ENCODE measurements at places on chromosomes 13 and 19.

- no peak for DNase-seq
These were observed 9.5 kb upstream of the MBNL2 start for GRCh38 chr13:97212601-97213040.

- DNase-seq, result no peak
These were observed 397.6 kb downstream of the LIG4 start for GRCh38 chr13:107817647-107818287.

GRCh38 chr19:10290357-10290875, 664 bp downstream of the ICAM5 start:
- no peak for DNase-seq

GRCh38 chr19:39827216-39827615, 6.7 kb downstream of the DYRK1B start:
- no peak for DNase-seq

DNA sequence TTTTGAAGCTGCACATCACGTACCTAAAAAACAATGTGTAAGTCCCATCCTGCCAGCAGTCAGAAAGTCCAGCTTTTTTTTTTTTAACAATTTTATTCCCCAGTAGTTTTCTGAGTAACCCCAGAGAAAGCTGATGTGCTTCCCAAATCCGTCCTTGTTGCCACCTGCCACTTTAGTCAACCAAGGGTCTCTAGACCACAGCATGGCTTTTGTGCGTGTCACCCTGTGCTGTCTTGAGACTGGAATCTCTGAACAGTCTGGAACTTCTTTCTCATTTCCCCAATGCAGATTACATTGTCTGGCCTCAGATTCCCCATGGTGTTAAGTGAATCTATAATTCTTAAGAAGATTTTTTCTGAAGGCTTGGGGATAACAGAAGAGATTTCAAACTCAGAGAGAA, 289.2 kb upstream of the KLF12 start:
- DNase-seq, result no peak

- no peak for DNase-seq
These were observed 80.8 kb upstream of the ZNF507 start for GRCh38 chr19:32264568-32264967.

DNA sequence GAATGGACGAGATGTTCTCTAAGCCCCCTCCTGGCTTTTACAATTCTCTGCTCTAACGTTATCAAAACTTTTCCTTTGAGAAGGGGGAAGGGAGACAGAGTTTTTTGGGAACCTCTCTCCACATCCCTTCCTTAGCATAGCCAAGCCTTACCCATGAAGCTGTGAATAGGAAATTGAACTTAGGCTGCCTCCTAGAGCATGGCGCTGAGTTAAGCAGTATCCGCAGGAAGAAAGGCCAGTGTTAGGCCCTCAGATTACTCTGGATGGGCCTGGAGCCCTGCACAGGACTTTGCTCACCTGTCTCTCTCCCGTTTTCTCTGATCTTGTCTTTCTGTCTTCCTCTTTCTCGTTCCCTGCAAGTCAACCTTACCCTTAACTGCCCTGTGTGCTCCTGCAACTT, 39.6 kb downstream of the CYP2B6 start:
- DNase-seq, result no peak

GRCh38 chr13:71477735-71478134, 389.3 kb downstream of the DACH1 start:
- DNase-seq, result no peak

DNA sequence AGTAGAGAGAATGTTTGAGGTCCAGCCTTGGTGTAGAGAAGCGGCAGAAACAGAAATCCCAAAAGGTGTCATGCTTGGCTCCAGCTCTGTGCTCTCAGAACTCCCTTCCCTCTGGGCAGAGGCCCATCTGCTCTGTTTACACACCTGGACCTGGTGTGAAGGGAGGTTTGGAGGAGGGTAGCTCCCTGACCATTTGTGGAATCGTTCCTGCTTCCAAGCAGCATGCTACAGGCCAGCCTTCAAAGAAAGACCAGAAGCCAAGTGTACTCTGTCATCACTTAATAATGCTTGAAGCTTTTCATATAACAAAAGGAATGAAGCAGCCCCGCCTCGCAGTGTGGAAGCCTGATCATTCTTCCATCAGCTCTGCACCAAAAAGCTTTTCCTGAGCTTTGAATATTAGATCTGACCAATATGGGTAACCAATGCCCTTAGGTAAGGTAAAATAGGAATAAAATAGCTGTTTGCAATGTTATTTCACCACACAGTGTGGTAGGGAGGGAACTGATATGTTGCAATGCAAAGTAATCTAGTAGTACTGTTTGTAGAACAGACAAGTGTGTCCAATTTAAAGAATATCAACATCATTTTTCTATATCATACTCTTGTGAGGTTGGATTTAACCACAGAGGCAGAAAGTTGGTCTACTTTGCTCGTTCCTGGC, 63.3 kb downstream of the ZIC5 start:
- DNase-seq, result no peak

GRCh38 chr19:3651684-3652083, 25.1 kb upstream of the CACTIN start:
- DNase-seq, result no peak

DNA sequence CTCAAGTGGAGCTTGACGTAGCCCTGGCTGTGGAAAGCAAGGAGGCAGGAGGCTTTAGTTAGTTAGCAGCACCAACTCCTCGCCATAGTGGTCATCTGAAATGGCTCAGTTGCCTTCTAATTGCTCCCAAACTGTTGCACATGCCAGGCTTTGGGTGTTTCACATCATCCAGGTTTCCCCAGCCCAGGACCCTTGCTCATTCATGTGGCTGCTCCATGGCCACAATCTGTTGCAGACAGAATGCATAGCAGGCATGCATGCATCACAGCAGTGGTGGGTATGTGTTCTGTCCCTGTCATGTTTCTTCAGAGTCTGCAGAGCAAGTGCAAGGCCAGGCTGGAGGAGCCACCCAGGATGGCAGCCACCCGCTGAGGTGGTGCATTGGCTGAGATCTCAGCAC, 407.6 kb downstream of the TSHZ3 start:
- DNase-seq, result no peak

- DNase-seq, result no peak
These were observed 406.4 kb downstream of the KCNRG start for GRCh38 chr13:50421473-50422130.

GRCh38 chr19:13366529-13367143, 139.6 kb downstream of the CACNA1A start:
- DNase-seq, result no peak

DNA sequence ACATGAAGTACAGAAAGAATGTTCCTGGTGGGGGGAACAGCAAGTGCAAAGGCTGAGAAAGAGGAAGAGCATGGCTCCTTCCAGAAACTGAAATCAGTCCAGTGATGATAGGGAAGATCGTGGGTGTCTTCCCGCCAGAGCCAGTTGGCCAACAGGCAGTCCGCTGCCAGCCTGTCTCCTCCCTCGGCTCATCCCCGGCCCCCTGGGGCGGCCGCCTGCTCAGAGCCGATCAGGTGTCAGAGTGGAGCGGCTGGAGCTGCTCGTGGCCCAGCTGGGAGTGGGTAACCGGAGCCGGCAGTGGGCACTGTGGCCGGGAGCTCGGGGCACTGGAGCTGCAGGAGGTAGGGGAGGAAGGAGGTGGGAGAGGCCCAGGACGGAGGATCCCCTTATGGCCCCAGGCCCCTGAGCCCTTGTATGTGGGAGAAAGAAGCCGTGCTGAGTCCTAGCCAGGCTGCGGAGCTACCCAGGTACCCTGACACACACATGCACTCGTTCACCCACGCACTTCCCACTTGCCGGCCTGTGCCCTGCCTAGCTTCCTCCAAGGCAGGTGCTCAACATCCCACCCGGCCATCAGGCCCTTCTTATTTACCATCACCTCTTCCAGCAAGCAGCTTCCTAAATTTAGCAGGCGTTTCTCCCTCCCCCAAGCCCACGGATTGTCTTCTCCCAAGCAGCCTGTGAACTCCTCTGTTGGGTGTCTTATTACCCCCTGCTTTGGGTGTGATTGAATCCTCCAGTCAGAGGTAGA, 1.7 kb downstream of the ANKRD24 start:
- DNase-seq, result peak; percentile 54

- DNase-seq, result no peak
These were observed 193.2 kb upstream of the UBL3 start for GRCh38 chr13:30043631-30043925.

DNA sequence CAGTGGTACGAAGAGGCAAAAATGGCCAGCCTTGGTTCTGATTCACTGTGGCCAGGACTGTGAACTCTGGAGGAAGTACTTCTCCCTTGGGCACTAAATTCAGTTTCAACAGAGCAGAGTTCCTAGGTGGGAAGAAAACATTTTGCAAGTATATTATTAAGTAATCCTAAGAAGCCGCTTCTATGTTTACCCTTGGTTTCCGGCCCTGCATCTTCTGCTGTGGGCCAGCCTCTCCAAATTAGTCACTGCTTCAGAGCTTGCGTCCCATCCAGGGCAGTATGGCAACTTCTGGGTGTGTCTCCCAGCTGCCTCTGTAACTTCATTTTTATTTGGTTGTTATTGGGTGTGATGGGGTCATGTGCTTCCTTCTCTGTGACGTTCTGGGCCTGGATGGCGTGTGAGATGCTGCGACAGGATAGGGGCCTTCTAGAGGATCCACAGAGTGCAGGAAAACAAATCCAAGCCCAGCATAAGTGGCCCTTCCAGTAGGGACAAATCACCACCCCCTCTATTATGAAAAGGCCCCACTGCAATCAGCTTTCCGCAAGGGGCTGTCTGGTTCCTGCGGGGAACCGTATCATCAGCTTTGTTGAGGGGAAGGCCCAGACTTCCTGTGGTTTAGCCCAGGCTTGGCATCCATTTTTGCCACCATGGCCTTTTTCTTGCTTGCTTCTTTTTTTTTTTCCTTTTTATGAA, 55.1 kb upstream of the C1QTNF9 start:
- peak; percentile 78 for DNase-seq

GRCh38 chr19:51121257-51121656, 3.4 kb upstream of the SIGLEC9 start:
- no peak for DNase-seq

- no peak for DNase-seq
These were observed 20.3 kb upstream of the CRTC1 start for GRCh38 chr19:18662972-18663732.

- no peak for DNase-seq
These were observed 3.8 kb downstream of the CDX2 start for GRCh38 chr13:27965343-27965739.

GRCh38 chr13:41942462-41943094, 18.3 kb downstream of the VWA8 start:
- DNase-seq, result no peak

DNA sequence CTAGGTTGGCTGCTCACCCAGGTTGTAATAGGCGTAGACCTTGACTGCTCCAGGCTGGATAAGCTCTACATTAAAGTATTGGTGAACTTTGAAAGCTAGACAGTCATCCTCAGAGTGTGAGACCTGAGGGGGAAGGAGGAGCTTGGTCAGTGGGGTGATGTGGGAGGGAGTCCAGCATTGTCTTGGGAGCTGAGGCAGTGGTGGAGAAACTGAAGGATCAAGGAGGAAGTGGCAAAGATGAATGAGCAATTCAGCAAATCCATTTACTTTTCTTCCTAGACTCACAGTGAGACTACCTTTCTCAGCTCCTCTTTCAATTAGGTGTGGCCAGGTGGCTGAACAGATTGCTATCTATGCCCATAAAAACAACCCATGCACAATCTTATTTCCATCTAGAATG, 10.2 kb upstream of the TNFSF14 start:
- no peak for DNase-seq

- no peak for DNase-seq
These were observed 238.0 kb upstream of the SOX21 start for GRCh38 chr13:94950303-94950702.

- no peak for DNase-seq
These were observed 12.9 kb downstream of the CHAF1A start for GRCh38 chr19:4415352-4415751.

DNA sequence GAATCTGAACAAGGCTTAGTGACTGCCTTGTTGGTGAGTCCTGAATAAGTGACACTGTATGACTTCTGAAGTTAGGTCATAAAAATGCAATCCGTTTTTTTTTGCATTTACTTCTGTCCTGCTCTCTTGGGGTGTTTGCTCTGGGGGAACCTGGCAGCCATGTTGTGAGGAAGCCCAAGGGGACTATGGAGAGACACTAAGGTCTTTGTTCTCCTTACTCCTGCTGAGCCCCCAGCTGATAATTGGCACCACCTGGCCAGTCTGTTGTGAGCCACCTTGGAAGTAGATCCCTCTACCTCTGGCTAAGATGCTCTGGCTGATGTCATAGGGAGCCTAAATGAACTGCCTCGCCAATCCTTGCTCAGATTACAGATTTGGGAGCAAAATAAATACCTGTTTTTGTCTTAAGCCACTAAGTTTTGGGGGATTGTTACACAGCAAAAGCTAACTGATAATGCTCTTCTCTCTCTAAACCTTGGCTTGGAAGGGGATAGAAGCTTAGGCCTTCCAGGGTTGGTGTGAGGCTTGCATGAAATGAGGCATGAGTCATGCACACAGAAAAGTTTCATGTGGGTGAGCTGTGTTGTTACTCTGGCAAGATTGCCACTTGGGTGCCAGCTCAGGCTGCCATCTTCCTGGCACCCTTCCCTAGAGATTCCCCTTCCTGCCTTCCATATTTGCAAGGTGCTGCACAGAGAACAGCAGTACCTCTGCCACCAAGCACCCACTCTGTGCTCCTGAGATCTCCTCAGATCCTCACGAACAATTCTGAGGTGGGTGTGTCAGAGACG, 10.1 kb downstream of the TUBB4A start:
- DNase-seq, result no peak

GRCh38 chr19:3178973-3179738, 587 bp downstream of the S1PR4 start:
- DNase-seq, result no peak

DNA sequence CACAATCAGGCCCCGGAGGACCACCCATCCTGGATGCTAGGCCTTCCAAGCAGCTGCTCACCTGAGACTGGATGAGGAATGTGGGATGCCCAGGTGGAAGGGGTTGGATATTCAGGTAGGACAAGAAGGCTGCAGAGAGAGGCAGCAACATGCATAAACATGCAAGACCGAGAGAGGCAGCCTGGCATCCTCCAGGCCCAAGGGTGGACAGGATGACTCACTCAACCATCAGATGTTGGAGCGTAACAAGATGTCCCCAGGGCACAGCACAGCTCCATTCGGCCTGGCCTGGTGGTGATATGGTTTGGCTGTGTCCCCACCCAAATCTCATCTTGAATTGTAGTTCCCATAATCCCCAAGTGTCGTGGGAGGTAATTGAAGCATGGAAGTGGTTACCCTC, 10.0 kb upstream of the CABP5 start:
- DNase-seq, result no peak

DNA sequence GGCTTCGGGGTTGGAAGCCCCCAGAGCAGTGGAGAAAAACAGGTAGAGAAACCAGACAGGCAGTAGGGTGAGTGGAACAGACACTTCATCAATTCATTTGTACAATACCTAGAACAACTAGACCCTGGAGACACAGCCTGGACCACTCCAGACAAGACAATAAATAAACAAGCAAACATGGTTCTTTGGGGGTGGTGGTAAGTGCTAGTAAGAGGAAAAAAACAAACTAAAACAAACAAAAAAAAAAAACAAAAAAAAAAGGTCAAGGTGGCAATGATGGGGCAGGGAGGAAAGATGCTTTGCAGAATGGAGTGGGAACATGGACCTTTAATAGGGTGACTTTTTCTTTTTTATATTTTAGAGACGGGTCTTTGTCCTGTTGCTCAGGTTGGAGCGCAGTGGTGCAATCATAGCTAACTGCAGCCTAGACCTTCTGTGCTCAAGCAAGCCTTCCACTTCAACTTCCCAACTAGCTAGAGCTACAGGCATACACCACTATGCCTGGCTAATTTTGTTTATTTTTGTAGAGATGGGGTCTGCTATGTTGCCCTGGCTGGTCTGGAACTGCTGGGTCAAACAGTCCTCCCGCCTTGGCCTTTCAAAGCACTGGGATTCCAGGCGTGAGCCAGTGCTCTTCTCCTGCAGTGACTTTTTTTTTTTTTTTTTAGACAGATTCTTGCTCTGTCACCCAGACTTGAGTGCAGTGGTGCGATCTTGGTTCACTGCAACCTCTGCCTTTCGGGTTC, 3.1 kb downstream of the JUNB start:
- DNase-seq, result no peak

Data from lower lobe of right lung (tissue), 2 donors.